H1 (cell line): ENCODE measurements at places on chromosomes 3 and 15.

DNA sequence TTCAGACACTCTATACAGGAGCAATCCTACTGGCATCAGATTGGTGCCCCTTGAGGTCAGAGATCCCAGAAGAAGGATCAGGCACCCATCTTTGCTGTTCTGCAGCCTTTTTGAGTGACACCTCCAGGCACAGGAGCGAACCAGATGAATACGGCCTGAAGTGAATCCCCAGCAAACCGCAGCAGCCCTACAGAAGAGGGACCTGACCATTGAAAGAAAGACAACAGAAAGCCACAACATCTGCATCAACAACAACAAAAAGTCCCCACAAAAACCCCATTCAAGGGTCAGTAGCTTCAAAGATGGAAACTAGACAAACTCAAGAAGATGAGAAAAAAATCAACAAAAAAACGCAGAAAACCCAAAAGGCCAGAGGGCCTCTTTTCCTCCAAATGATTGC, 130.4 kb downstream of the PPM1L start:
- DNase-seq: no peak

GRCh38 chr15:85545185-85545584, 164.8 kb downstream of the AKAP13 start:
- DNase-seq: no peak

DNA sequence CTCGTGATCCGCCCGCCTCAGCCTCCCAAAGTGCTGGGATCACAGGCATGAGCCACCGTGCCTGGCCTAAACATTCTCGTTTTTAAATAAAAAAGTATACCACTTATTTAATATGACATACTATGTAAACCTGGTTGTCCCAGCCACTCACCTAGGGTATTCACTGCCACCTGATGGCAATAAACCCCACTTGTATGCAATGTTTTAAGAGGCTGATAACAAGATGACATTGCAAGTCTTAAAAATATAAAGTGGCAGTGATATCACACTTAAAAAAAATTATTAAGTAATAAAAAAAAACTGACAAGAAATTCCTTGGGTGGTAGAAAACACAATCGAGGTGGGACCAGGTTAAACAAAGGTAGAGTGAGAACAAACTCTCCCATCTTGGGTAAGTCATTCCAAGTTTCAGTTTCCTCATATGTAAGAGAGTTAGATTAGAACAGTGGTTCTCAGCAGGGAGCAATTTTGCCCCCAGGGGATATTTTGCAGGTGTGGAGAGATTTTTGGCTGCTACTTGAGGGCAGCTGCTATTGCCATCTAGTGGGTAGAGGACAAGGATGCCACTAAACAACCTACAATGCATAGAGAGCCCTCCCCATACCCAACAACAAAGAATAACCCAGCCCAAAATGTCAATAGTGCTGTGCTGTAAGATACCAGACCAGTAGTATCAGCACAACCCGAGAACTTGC, 14.5 kb downstream of the ARF4 start:
- peak; percentile 25 for DNase-seq

- no peak for DNase-seq
Measured at GRCh38 chr3:42042747-42043098, 48.4 kb upstream of the TRAK1 start.

- DNase-seq: no peak
Measured at GRCh38 chr3:66748175-66748876, 247.5 kb upstream of the LRIG1 start.

- DNase-seq: no peak
Measured at GRCh38 chr3:72442759-72443158, 405.5 kb downstream of the SHQ1 start.

DNA sequence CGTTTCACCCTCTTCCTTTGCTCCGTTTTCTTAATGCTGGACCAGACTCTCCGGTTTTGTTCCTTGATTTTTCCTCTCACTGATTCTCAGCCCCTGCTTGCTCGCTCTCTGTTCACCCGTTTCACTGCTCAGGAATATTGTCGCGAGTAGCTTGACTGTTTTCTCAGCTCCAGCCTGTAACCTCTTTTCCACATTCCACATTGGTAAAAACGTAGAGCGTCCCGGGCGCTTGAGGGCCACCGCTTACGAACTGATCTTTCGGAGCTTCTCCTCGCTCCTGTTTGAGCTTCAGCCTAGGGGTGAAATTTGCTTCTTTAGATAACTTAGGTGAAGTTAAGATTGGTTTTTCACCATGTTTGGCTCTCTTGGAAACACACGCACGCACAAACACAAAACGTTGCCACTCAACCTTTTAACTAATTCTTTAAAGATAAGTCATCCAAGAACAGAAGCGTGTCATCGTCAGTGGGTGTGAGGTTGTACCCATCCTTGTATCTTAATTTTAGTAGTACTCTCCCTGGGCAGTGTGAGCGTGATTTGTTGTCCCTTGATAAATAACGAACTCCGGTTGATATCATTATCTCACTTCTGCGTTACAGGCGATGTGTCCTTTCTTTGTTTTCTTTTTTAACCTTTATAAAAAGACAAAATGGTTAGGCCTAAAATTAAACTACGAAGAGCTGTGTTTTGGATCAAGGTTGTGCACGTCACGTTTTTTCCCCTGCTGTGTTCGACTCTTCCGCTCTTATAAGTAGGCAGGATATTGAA, 1.0 kb downstream of the PAK2 start:
- no peak for DNase-seq

GRCh38 chr3:11530153-11530721, 113.5 kb downstream of the VGLL4 start:
- DNase-seq: no peak

- DNase-seq: no peak
Measured at GRCh38 chr3:42723219-42723618, 20.6 kb upstream of the HHATL start.

DNA sequence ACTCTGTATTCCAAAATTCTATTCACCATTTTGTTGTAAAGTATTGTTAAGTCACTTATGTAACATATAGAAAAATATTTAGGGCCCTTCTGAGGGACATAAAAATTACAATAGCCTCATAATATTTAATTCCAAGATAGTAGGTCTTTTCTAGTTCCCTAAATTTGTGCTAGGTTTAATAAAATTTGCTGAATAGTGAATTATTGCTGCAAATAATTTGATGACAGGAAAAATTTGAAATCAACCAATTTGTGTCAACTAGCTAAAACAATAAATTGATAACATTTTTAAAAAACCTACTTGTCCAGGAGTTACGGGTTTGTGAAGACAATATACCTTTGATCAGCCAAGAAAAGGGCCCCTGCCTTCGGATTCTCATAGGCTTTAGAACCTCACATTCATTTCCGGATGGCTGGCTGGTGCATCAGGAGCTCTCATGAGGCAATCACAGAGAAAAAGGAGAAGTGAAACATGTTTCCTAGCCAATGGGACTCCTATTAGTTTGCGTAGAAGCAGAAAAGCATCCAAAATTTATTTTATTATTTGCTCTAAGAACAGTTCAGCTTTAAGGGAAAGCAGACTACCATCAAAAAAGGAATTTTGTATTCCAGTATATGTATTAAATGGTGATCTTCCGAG, 177.2 kb downstream of the LRRC3B start:
- DNase-seq: no peak

DNA sequence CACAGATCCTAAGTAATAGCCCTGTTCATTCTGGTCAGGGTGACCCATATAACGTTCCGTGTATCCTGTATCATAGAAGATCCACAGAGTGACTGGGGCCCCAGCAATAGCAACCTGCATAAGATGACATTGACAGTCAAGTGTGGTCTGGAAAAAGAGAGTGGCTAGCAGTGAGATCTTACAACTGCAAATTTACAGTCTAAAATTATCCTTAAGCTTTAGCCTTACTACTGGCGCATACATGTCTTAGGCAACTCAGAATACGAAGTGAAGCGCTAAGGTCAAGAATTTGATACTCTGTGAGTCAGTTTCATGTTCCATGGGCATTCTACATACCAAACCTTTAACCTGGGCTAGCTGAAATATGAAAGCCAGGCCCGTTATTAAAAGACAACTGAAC, 29.2 kb upstream of the IGDCC4 start:
- DNase-seq: no peak
